B cell (primary cell): ENCODE measurements at places on chromosomes 11 and 22. TPM values are rescaled to one million over a fixed set of nuclear protein-coding genes. Genes with fewer than 3 reads are reported as not detected.

DNA sequence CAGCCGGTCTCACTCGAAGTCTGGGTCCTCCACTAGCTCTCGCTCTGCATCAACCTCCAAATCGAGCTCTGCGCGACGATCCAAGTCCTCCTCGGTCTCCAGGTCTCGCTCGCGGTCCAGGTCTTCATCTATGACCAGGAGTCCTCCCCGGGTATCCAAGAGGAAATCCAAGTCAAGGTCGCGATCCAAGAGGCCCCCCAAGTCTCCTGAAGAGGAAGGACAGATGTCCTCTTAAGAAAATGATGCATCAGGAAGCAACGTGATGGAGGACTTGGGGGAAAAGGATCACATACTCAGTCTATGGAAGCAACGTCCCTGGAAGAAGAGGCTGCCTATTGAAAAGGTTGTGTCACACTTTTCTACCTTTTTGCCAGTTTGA is 1.1 kb downstream of the SRSF8 start:
- DNase-seq, result no peak

GRCh38 chr11:9840460-9841004 is 176.7 kb downstream of the SWAP70 start:
- no peak for DNase-seq

DNA sequence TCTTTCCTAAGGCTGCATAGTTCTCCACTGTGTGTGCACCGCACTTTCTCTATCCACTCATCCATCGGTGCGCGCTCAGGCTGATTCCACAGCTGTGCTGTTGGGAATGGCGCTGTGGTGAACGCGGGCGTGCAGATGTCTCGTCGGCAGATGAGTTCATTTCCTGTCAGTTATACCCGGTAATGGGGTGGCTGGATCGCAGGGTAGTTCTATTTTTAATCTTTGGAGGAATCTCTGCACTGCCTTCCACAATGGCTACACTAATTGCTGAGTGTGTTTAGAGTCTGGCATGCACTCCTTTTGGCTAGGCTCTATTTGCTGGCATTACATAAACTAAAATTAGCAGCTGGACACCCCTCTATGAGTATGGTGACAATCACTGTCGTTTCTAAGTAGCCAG is 27.9 kb upstream of the KRTAP5-7 start:
- DNase-seq, result no peak

- no peak for DNase-seq
These were observed 93.1 kb downstream of the CADM1 start for GRCh38 chr11:115411120-115411519.

DNA sequence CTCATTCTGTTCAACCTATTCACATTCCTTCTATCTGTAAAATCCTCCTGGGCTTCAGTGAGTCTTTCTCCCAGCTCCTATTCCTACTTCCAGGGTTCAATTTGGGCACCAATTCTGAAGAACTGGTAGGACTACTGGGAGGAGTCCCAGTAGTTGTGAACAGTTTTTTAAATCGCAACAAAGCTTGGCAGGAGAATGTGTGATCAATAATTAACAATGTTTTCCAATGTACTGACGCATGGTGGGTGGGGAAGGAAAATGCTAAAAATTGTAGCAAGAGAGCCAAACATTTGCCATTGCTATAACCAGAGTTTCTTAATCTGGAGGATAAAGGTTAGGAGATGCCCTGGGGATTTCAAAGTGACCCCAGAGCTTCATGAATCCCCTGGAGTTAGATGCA is 27.3 kb upstream of the PRSS23 start:
- DNase-seq, result no peak

DNA sequence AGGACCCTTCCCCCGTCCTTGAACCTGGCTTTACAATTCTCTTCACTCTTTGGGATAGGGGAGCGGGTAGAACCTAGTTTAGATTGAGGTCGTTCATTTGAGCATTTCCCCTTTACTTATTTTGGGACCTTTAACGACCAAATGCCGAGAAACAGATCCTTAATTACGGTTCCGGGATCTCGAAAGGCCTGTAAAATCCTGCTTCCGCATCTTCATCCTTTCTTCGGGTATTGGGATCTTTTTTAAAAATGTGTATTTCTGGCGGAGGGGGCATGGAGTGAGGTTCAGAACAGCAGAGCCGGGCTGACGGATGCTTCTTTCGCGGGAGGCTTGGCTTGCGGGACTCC is 395 bp upstream of the HIPK3 start:
- no peak for DNase-seq

DNA sequence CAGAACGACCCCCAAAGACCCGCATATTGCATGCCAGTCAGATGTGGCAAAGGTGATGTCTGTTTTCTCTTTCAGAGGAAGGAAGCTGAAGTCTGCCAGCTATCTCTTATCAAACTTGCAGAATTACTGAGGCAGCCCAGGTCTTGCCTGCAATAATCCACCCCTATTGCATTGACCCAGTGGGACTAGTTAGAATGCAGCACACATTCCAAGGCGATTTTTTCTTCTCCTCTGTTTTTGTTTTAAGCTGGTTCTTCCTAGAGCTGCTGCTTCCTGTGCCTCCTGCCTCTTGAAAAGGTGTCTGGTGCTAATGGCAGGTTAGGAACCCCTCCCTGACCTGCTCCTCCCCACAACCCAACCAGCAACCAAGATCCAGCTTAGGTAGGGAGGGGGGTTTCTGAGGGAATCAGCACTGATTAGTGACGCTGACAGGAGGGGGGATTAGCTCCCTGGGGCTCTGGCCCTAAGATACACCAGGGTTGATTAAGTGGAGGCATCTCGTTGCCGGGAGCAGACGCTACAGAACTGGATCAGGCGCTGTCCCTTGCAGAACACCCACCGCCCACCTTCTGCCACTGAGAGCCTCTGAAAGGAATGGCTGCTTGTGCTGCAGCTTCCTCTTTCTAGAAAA is 2.8 kb downstream of the NTM start:
- DNase-seq, result no peak

The SCGB1A1 gene
- not detected in 2 replicates for total RNA-seq

The ZNRF3 gene
- 0.70 and 0.71 TPM in 2 replicates for total RNA-seq

The KDM4E gene
- not detected in 2 replicates for total RNA-seq

The DERL3 gene
- 74.1 and 77.0 TPM in 2 replicates for total RNA-seq

The GGT1 gene
- 7.8 and 10.4 TPM in 2 replicates for total RNA-seq
